NCI-H1417 treated with DMSO at 0.1 percent for 48 hours (cell line): ENCODE measurements at places on chromosomes 1 and 21.

GRCh38 chr1:83990734-83991133, 8.2 kb downstream of the TTLL7 start:
- no peak for DNase-seq

GRCh38 chr1:115084902-115085511, 4.3 kb downstream of the TSPAN2 start:
- DNase-seq, result no peak

DNA sequence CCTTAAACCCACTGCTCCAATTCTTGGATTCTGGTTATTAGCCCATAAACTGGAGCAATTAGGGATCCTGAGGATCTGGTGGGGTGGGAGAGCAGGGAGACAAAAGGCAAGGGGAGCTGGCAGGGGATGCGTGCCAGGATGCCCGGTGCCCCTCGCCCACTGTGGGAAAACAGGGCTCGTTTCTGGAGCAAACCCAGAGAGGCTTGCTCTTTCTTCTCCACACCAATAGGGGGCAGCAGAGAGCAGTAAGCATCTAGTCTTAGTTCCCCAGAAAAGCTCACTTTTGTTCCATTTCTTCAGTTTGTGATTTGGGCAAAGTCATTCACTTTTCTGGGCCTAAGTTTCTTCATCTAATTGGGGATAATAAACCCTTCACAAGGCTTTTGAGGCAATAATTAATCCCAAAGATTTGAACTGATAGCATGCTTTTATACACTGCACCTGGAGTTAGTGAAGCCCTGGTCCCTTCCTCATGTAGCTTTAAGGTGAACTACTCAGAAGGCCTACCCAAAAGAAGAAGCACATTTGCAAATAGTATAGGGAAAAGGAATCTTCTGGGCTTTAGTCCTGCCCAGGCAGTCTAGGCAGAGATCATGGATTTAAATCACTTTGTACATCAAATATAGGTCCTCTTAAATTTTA, 160.6 kb upstream of the USP24 start:
- no peak for DNase-seq

- DNase-seq, result no peak
These were observed 520 bp downstream of the TMEM201 start for GRCh38 chr1:9589144-9589718.

- DNase-seq, result no peak
These were observed 95.3 kb downstream of the CASZ1 start for GRCh38 chr1:10701145-10701544.

DNA sequence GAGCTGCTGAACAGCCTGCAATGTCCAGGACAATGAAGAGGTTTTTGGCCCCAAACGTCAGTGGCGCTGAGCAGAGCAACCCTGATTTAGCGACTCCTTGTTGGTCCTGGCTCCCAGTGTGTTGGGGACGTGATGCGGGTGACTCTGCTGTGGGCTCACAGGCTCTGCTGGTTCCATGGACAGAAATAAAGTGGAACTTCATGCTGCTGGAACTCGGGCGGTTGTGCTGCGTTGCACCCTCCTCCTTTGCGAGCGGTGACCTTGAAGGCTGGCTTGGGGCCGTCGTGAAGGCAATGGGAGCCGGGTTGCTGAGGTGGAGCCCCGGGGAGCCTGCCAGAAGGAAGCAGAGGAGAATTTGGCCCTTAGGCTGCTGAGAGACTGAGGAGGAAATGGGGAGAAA, 122.6 kb upstream of the C1orf174 start:
- no peak for DNase-seq

DNA sequence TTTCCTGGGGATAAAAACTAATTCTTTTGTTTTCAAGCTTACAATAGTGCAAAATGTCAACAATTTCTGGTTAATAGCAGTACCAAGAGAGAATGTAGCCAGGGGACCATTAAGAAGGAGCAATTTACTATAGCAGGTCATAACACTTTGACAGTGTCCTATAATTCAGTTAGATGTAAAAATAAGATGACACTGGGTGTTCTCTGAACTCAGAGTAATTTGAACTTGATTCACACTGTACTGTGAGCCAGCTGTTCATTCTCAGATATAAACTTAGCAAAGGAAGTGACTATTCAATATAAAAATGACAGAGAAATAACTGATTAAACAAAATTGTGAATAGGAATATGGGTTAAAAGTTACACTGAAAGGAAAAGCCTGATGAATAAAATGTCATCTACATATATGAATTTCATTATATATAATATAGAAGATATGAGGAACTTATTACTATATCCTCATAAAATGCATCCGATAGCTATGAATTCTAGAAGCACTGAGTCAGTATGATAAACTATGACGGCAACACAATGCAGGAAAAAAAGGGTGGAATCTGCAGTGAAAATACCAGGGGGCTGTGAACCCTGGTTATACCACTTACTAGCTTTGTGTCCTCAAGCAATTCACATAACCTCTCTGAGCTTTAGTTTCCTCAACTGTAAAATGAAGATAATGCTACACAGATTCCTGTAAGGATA, 135.9 kb downstream of the ACBD6 start:
- no peak for DNase-seq

DNA sequence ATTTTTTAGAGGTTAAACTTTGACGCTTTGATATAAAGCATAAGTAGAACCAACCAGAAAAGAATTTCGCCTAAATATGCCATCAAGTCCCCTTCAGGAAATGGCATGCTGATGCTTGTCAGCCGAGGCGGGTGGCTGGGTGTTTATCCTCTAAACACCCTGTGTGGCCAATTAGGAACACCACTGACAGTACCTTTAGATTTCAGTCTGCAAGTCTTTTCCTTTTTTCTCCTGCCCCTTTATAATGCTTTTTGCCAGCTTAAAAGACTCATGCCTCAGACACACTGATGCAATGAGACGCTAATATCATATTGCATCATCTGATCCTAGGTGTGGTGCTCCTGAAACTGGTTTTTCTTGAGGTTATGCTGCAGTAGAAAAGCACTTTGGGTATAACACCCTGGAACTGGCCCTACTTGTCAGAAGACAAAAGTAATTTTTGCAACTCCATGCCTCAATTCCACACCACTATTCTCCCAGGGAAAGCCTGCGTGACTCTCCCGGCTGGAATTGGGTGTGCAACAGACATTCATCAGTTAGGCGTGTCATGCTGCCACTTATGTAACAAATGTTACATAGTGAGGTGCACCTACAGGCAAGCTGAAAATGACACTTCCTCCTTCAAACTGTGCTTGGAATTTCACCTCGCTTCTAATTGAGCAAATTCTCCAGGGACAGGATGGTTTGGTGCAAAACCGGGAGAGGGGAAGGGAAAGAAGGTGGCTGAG, 2.0 kb upstream of the RCC2 start:
- no peak for DNase-seq

DNA sequence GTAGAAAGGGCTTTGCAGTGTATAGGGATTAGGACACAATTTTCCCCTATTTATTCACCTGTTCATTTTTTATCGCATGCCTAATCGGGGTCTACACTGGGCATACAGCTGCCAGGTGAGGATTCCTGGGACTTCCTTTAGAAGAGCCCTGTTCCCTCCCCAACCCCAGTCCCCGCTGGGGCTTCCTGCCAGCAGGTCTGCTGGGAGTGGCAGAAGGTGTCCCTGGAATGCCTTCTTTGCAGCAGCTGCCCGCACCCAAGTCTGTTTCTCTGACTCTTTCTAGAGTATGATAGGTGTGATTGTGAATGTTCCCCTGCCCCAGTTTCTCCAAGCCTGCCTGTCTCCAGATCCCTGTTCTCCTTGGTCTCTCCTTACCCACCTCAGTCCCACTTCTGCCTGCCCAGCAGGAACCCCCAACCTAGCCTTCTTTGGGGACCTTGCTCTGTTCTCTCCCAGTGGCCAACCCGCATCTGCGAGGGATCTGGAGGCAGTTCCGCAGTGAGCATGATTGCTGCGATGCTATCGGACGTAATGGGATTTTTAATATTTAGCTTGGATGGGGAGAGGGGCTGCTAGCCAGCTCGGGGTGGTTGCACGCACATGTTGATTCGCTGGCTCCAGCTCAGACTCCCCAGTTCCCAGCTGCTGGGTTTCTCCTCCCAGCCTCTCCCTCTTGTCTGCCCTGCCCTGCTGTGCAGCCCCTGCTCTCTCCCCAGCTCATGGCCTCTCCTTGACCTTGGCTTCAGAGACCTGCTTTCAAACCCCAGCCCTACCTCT, 79.8 kb downstream of the EPHB2 start:
- DNase-seq, result no peak

DNA sequence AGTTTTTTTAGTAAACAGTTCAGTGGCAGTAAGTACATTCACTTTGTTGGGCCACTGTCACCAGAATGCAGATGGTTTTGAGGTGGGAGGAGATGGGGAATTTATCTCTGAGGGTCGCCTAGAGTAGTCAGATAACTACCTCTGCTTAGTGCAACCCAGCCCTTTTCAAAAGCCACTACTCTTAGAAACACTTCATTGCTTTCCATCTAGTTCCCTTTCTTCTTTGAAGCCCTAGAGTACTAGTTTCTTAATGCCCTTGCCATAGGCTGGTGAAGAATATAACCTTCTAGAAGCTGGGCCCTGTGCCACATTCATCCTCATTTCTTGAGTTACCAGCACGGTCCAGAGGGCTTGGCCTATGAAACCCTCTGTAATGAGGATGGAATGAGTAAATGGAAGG, 28.4 kb upstream of the ST3GAL3 start:
- DNase-seq, result no peak

- no peak for DNase-seq
These were observed 57.6 kb downstream of the LDLRAD2 start for GRCh38 chr1:21869620-21870121.

- DNase-seq, result no peak
These were observed 49.5 kb downstream of the KIAA1614 start for GRCh38 chr1:180962178-180962577.

GRCh38 chr1:226814751-226815537, 55.5 kb upstream of the PSEN2 start:
- DNase-seq, result no peak

GRCh38 chr1:219731771-219732170, 118.9 kb upstream of the ZC3H11B start:
- no peak for DNase-seq

- DNase-seq, result no peak
These were observed 113.6 kb upstream of the IGSF21 start for GRCh38 chr1:17994046-17994445.

- DNase-seq, result no peak
These were observed 60.8 kb downstream of the PGM1 start for GRCh38 chr1:63653976-63654375.

DNA sequence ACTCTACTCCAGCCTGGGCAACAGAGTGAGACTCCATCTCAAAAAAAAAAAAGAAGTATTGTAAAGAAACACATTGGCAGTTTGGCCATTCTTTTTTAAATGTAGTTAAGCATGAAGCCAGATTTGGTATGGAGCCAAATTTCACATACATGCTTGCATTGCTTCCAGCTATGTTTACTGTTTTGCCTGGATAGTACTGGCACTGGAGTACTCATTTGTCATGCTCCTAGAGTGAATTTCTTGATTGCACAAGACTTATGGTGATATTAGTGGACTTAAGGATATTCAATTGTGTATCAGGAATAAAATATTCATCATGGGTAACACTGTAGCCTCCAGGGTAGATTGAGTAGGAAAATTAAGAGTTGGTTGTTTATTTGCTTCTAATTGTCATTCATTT, 24.5 kb upstream of the SLC9A1 start:
- DNase-seq, result no peak

GRCh38 chr1:109478806-109479205, 4.9 kb upstream of the ATXN7L2 start:
- DNase-seq, result no peak

DNA sequence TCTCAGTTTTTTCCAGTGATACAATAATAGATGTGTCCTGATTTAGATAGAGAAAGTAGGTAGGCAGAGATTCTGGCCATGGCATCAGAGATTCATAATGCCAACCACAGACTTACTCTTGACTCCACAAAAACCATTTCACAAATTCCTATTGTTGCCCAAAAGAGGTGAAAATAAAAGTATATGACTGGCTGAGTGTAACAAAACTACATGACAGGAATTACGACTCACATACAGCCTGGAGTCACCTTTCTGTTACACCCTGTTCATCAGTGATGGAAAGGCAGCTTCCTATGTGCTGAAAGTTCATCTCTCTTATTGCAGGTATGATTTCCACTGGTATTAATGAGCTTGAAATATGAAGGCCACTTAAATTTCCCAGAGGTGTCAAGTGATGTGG, 72.3 kb downstream of the MPZL1 start:
- no peak for DNase-seq

DNA sequence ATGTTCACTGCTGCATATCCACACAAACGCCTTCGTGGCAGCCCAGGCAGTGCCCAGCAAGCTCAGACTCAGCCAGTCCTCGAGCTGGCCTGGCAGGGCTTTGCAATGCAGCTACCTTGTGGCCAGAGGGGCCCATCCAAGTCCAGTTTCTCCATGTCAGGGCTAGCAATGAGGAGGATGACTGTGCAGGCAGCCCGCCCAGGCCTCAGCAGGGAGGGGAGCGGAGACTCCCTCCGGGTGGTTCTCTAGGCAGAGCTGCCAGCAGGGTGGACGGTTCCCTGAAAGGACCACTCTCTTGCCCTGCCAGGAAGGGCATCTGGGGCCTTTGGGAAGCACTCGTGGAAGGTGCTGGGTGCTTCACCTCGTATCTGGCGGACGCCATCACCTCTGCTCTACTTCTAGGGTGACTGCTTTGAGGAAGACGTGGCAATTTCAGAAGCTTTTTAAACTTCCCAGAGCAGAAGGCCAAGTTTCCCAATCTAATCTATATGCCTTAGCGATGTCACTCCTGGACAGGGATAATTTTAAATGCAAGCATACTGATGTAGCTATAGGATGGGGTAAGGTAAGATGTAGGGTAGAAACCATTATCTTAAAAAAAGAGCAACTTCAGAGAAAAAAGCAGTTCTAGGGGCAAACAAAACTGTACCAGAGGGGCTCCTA, 56.2 kb downstream of the RUNX1 start:
- no peak for DNase-seq

GRCh38 chr1:68974447-68974846, 477.6 kb upstream of the DEPDC1 start:
- DNase-seq, result no peak

- no peak for DNase-seq
These were observed 266.8 kb downstream of the VAV3 start for GRCh38 chr1:107698161-107698560.

GRCh38 chr1:154955039-154955717, 721 bp downstream of the PBXIP1 start:
- DNase-seq, result peak; percentile 49

DNA sequence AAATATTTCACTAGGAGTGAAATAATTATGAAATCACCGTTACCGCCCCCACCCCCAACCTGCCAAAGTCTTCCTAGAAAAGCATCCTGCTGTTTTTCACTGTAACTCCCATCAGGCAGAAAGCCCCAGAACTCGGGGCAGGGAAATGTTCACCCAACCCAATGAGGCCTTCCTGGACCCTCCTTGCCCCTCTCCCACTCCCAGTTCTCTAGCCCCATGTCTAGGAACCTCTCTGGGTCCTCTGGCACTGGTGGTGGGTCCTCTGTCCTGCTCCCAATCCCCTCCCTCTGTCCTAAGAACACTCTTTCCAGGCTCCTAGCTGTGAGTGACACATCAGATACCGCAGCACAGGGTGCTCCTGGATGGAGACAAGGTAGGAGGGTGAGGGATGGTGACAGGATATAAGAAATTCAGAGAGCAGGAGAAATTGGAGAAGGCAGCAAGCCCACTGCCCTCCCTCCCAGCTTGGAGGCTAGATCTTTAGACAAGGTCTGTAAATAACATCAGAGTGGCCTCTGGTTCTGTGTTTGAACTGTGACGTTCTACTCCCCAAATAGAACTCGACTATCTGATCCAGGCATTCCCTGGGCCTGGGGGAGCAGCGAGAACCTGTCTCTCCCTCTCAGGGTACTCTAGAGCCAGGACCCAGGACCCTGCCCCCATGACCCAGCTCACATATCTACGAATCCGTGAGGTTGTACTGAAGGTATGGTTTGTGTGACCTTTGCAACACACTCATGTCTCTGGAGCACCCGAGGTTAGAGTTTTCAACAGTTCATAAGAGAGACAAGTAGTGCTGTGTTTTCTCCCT, 23.3 kb upstream of the BTG2 start:
- DNase-seq, result no peak
